ENCODE measurements at places on chromosomes 4 and X.

GRCh38 chrX:82534086-82534597 lies 973.9 kb upstream of the POU3F4 start:
- no peak for DNase-seq

GRCh38 chr4:143363332-143363731 lies 26.7 kb downstream of the GAB1 start:
- DNase-seq, result no peak

DNA sequence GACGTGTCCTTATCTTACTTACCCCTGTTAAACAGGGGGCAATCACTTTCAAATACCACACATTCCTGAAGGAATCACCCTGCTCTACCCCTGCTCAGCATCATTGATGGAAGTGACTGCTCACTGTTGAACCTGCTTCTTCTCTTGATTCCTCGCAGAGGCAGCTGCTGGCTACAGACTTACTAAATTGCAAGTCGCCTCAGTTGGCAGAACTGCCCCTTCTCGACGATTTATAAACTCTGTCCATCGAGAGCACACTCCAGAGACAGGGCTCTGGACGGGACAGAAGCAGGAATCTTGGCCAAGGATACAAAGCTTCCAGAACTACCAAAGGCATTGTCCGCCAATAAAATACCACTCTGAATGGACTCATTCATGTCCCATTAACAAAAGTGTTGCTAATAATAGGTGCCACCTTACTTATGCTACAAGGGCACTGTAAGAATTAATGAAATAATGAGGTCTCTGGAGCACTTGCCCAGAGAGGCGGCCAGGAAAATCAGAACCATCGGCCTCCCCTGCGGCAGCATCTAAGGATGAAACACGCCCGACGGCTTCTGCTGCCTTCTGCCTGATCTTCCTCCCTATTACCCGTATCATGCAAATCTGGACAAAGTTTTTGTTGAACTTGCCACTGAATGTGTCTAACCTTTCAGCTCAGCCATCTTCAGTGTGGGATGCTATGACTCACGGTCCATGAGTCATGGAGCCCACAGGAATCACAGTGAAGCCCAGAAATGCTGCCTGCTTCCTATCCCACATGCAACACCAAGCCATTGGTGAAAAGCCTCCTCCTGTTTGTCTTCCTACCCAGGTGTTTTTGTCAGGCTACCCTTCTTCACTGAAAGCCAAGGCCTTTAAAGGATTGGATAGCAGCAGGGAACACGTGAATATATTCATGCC lies 164.9 kb downstream of the MAML3 start:
- DNase-seq, result no peak

DNA sequence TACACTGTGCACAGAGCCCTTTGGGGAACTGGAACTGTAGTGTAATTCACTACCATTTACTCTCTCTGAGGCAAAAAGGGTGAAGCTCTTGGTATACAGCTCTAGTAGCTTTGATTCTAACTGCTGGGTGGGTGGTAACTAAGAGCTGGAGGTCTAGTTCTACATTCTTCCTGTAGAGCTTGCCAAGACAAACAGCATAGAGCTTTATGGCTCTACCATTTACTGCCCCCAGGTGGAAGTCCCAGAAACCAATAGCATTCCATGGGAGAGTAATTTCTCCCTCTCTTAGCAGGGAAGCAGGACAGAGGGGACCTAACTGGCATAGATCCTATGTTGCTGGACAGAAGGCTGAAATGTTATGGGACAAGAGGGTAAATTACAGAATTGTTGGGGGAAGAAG lies 26.7 kb downstream of the HDAC8 start:
- no peak for DNase-seq

GRCh38 chrX:139360356-139360755 lies 170.2 kb upstream of the F9 start:
- no peak for DNase-seq

GRCh38 chr4:53697016-53697685 lies 105.9 kb upstream of the LNX1 start:
- DNase-seq, result no peak

- DNase-seq, result no peak
These were observed 909 bp upstream of the SLAIN2 start for GRCh38 chr4:48340276-48340964.

- no peak for DNase-seq
These were observed 19.7 kb downstream of the ZGRF1 start for GRCh38 chr4:112616984-112617383.

DNA sequence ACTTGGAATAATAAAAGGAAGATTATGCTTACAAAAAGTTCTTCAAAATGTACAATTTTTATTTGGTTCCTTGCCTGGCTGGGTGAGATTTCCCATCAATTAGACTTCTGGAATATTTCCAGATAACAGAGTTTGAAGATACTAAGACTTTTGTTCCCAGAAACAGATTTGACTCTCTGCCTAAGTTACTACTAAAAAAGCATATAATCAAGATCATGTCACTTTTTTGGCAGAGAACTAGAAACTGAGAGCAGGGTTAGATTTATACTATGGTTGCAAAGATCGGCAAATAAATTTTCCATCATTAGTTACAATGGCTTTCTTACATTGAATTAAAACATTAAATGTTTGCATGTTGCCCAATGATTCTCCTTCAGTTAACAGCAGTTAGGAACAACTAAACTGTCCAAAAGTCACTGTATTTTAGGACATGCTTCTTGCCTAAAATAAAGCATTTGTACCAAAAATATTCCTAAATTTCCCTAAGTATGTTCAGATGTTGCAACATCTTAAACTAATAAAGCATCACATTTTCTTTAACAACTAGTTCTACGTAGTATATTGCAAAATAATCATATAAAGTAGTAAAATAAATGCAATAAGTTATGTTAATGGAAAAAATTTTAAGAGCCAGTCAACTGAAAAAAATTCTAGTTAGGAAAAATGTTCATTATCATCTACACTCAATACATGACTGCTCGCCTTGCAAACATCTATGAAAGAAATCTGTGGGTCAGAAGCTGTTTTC lies 73.0 kb downstream of the SEC24D start:
- DNase-seq, result no peak

GRCh38 chr4:184348311-184349233 lies 125.8 kb downstream of the IRF2 start:
- no peak for DNase-seq

- no peak for DNase-seq
These were observed 38.5 kb downstream of the HPGD start for GRCh38 chr4:174483792-174484191.

DNA sequence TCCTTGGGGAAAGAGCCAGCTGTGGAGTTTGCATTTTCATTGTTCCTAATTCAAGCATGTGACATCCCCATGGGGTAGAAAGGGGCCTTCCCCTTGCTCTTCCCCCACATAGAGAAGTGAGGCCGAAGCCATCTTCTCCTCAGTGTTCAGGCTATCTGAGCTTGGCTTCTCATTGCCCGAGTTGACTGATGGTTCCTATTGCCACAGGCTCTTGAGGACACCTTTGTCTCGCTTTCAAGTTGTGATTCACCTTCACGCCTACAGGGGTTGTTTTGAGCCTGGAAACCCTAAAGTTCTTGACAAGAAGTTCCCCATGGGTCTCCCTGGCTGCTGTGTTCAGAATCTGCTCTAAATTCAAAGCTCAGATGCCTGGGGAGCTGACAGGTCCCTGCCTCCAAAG lies 25.0 kb downstream of the CCNQ start:
- DNase-seq, result no peak

DNA sequence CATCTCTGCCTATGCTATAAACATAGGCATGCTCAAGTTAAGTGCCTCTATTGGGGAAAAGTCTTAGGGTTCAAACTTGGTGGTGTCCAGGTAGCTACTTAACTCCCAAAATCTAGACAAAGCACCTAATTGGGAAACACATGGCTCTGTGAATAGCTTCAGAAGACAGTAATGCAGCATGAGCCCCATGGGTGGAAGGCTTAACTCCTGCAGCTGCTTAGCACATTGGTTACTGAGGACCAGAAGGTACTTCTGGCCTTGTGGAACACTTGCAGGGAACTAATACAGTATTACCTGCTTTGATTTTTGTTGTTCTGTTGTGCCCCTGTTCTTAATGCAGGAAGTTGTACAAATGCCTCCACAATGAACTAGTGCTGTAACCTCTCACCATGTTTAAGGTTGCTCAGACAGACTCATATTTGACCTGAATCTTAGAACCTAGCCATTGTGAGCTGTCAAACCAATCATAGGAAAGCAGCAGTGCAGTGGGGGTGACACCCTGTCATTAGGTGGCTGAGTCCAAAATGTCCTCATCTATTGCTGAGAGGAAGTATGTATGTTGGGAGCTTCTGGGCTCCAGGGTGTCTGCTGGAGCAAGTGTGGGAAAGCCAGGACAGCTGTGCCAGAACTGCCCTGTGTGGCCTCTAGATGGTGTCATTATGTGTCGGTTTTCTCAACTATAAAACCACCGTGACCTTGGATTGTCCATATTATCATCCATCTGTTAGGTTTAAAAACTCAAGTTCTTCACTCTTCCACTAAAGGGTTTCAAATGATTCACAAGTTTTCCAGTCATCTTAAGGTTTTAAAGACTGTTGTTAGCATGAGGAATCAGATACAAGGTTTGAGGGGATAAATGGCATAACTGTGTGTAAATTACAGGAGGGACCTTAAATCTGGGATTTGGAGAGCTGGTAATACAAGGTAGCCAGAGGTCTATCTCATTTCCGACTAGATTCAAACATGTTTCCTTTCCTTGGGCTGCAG lies 69.9 kb upstream of the WDR1 start:
- DNase-seq, result no peak

GRCh38 chr4:134624365-134624764 lies 422.8 kb upstream of the PABPC4L start:
- DNase-seq, result no peak

- no peak for DNase-seq
These were observed 231.5 kb downstream of the TRIML1 start for GRCh38 chr4:188370777-188371176.

- DNase-seq, result no peak
These were observed 57.0 kb upstream of the ARSJ start for GRCh38 chr4:114036426-114036825.

DNA sequence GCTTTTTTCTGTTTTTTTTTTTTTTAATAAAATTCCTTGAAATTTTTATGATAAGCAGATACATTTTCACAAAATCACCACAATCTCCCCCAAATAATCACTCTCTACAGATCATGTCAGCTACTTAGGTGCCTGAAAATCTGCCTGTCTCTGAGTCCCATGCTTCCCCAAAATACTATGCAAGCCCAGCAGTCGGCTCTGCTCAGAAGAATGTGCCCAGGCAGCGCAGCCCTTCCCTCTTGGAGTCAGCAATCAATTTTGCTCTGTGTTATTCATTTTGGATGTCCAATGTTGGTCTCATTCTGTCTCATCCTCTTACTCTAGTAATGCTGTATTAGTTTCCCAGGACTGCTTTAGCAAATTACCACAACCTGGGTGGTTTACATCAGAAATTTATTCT lies 24.9 kb upstream of the C1QTNF7 start:
- DNase-seq, result no peak

- DNase-seq, result peak; percentile 54
These were observed 142.6 kb downstream of the EGF start for GRCh38 chr4:110055158-110055768.

- DNase-seq, result no peak
These were observed 211.7 kb downstream of the ZNF674 start for GRCh38 chrX:46333550-46333949.

DNA sequence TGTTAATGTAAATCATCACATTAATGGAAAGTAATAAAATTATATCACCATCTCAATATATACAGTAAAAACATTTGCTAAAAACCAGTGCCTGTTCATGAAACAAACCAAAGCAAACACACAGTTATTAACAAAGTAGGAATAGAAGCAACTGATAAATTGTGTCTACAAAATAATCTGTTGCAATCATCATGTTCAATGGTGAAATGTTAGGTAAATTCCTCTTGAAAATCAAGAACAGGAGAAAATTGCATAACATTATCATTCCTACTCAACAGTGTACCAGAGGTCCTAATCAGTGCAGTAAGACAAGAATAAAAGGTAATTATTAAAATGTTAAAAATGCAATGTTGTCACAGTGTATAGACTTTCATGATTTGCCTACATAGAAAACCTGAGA lies 252.3 kb downstream of the TEX13A start:
- DNase-seq, result no peak

- DNase-seq, result no peak
These were observed 347.8 kb downstream of the ANK2 start for GRCh38 chr4:113397114-113397701.

GRCh38 chrX:44975666-44976263 lies 102.8 kb downstream of the KDM6A start:
- DNase-seq, result no peak

DNA sequence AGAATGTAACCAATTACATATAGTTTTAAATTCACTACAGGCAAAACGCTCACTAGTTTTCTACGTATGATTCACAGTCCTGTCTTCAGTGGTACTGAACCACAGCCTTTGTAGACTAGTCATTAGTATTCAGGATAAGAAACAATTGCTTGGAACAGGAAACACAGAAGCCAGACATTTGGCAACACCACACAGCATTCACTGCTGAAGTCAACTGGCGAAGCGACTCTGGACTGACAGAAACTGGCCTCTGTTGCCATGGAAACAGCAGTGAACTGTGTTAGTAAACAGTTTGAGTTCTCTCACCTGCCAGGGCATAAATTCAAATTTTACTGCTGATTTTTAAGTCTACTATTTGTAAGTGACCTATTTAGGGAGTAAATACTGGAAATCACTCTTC lies 57.6 kb downstream of the MAPK10 start:
- no peak for DNase-seq

DNA sequence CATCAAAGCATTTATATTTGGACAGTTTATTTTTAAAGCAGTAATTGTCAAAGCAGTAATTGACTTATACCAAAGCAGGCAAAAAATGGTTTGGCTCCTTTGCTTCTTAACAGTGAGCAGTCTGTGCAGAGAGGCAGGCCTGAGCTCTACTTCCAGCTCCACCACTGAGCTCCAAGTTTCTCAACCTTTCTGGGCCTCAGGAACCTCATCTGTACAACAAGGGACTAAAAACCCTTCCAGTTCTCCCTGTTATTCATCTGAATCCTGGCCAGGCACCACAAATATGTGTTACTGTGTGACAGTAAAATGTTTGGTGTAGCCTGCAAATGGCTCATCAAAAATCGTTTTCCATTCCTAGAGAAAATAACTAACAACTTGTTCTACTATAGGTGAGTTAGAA lies 88.7 kb upstream of the TTC29 start:
- no peak for DNase-seq

DNA sequence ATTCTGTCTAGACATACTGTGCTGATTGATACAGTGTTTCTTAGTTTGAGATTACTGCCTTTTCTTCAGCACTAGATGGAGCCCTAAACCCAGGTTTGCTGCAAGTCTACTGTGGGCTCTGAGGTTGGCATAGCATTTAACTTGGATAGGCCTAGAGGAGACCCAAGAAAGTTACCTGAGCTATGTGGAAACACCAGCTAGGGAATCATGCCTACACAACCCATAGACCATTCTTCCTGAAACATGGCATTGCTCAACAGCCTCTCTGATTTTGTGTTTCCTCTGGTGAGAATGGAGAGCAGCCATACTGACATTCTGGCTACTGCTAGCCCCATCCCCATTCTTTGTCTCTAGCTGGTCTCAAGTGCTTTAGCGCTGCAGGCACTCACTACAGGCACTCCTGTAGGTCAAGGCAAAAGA lies 287.7 kb upstream of the PCDH18 start:
- DNase-seq, result no peak

- no peak for DNase-seq
These were observed 145.9 kb upstream of the ZFP42 start for GRCh38 chr4:187849556-187850225.

All from stimulated activated effector memory CD8-positive, alpha-beta T cell treated with anti-CD3 and anti-CD28 coated beads, Interleukin-12 subunit alpha, Interleukin-12 subunit beta, amount 100 ng/mL, for 72 hours (primary cell).